Right ventricle myocardium inferior (tissue), 1 donor: ENCODE measurements at places on chromosomes 16 and 17.
A peak's percentile ranks its signal among the peaks of the same experiment; 100 is the strongest.

- peak; percentile 90 for DNase-seq
Observed at GRCh38 chr16:27326738-27327585, 13.2 kb downstream of the IL4R start.

DNA sequence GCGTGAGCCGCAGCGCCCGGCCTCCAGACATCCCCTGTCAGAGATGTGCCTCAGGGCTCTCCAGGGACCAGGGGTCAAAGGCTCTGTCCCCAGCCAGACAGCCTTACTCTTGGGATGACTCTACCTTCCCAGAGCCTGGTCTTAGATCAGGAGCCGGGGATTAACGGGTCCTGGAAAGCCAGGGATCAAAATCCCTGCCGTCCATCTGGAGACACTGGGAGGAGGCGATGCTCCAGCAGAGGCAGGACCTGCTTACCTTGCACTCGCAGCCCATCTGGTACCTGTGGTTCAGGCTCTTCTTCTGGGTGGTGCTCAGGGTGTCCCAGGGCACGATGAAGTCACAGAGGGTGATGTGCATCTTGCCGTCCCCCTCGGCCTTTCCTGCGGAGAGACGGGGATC lies 16.7 kb upstream of the USP36 start:
- no peak for DNase-seq

GRCh38 chr17:1010086-1010450 lies 13.1 kb downstream of the TIMM22 start:
- DNase-seq, result no peak

GRCh38 chr17:66602659-66603384 lies 232.1 kb upstream of the CACNG5 start:
- DNase-seq, result no peak

DNA sequence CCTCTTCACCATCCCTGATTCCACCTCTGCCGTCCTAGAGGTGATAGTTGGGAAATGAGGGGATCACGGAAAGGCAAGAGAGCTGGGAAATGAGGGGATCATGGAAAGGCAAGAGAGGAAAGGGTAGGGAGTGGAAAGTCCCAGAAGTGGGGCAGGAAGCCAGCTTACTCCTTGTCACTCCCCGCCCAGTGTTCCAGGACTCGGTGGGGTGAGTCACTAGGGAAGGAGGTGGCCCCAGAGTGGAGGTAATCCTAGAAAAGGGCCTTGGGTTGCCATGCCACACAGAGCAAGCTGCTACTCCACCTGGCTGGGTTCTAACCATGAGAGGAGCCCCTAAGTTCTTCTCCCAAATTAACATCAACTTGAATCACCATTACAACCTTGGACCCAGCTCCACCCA lies 14.8 kb downstream of the ALOXE3 start:
- no peak for DNase-seq

- DNase-seq, result no peak
Observed at GRCh38 chr17:73064084-73064938, 28.2 kb downstream of the SLC39A11 start.

- no peak for DNase-seq
Observed at GRCh38 chr16:77564791-77565390, 130.1 kb upstream of the ADAMTS18 start.

DNA sequence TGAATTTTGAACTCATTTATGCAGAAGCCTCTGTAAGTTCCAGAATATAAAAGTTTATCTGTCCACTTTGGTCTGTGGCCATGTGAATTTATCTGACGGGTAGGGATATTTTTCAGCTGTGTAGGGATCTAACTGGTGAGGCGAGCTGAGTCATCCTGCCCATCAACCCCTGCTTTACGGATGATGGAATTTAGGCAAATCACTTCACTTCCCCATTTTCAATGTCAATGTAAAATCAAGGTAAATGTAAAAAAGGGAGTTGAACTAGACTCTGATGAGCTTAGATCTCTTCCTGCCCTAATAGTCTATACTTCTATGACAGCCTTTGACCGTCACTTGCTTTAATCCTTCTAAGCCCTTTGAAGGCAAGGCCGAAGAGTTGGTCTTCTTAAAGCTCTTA lies 2.6 kb downstream of the SLC16A6 start:
- DNase-seq, result no peak

DNA sequence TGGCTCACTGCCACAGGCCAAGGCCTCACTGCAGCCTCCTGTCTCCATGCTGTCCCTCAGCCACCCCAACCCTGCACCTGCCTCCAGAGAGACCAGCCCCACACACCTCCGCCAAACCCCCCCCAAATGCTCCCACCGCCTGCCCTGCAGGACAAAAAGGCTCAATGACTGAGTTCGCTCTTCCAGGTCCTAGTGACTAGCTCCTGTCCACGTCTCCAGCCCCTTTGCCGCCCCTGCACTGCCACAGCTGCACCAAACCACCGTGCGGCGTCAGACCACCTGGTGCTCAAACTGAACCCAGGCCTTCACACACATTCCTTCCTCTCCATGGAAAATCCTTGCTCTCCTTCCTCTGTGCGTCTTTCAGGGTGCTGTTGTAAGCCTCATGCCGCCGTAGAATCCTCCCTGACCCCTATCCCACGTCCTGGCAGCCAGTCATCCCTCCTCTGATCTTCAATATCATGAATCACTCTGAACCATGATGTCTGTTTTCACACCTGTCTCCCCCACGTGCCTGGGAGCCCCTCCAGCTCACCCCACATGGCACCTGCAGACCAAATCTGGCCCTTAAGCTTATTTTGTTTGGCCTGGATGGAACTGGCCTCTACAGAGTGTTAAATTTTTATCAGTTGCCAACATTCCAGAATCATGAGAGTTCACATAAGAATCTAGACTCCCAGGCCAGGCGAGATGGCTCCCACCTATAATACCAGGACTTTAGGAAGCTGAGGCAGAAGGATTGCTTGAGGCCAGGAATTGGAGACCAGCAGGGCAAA lies 4.3 kb upstream of the GSG1L start:
- no peak for DNase-seq

DNA sequence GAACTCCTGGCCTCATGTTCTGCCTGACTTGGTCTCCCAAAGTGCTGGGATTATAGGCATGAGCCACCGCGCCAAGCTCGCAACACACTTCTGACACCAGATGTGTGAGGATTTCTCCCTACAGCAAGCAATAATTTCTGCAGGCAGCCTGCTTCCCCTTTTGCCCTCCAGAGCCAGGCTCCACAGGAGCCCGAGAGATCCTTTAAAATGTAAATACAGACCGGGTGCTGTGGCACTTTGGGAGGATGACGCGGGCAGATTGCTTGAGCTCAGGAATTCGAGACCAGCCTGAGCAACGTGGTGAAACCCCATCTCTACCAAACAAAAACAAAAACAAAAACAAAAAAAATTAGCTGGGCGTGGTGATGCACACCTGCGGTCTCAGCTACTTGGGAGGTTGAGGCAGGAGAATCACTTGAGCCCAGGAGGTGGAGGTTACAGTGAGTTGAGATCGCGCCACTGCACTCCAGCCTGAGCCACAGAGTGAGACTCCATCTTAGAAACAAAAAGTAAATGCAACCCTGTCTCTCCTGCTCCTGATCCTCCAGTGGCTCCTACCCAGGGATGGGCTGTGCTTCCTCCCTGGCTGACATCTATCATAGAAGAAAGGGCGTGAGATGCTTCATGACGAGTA lies 14.7 kb downstream of the C16orf96 start:
- no peak for DNase-seq

- no peak for DNase-seq
Observed at GRCh38 chr16:1327619-1327947, 5.9 kb upstream of the BAIAP3 start.

DNA sequence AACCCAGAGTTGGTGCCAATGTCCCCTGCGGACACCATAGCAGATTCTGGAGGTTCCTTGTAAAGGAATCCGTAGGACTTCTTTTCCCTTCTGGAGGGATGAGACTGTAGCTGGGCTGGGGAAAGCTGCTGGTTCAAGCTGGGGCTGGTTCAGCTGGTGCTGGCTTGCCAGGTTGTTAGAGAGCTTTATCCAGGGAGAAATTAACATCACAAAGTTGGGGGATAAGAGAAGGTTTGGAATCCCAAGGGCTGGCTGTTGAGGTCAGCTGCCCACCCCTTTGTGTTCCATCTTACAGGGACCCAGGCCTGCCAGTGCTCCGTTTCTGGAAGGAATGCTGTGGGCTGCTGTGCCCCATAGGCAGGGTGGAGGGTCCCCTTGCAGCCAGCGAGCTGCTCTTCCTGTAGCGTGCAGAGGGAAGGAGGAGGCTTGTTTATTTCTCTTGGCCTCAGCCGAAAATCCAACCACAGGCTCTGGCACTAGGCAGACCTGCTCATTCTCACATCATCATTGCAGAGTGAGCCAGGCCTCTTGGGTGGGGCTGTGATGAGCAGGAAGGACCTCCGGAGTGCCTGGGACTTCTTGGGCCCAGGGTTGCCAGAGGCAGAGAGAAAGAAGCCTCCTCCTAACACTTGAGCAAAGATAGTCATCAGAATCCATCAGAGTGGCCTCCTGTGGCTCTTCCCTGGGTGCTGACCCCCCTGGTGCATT lies 251.1 kb downstream of the SEC14L1 start:
- no peak for DNase-seq

GRCh38 chr17:80468242-80468641 lies 8.2 kb downstream of the NPTX1 start:
- DNase-seq, result no peak

DNA sequence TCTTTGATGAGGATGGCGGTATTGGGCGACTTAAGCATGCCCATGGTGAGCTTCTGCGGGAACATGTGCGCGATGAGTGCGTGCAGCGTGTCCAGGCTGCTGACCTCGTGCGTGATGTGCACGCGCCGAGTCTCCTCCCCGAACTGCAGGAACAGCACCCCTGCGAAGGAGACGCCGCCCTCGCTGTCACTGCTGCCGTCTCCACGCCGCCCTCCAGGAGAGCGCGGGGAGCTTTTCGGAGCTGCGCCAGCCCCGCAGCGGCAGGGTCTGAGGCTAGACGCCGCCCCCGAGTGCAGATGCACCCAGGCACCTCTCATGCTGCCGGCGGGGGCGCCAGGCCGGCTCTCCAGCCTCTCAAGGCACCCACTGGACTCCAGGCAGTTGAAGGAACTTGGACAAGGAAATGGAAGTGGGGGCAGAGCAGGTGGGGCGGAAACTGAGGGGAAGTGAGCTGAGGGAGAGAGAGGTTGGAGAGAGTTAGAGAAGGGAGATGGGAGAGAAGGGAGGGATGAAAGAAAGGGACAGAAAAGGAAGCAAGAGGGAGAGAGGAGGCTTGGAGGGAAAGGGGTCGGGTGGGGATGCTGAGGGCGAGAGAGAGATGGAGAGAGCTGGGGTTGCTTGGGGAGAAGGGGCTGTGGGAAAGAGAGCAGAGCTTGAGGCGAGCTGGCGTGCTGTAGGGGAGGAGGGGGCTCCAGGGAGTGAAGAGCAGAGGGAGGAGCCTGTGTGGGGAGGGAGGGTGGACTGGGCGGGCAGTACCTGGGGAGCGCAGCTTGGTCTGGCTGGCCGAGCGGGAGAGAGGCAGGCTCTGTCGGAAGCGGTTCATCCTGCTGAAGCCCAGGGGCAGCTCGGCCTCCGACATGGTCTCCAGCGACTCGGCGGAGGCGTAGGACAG lies 42.1 kb downstream of the SRCIN1 start:
- no peak for DNase-seq

DNA sequence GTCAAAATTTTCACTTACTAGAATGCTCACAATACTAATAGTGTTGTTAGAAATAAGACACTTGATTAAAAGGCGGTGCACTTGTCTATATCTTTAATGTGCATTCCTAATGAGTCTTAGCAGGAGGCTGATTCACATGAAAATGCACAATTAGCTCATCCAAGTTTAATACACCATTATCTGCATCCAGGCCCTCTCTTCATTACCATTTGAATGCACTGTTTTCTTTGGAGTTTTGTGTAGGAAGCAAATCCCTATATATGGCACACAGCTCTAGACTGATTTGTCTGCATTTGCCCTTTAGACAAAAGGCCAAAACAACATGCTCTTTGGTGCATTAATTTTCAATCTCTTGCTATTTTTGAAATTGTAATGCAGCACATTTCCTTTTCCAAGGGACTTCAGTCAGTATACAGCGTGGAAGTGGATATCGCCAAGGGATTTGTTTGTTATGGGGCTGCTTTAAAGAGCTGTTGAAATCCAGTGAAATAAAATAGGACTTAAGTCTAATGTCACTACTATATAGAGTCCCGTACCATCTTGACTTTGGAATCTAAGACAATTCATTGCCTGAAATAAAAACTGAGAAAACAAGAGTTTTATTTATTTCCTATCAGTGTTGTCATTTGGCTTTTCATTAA lies 257.6 kb upstream of the CPHXL start:
- no peak for DNase-seq

DNA sequence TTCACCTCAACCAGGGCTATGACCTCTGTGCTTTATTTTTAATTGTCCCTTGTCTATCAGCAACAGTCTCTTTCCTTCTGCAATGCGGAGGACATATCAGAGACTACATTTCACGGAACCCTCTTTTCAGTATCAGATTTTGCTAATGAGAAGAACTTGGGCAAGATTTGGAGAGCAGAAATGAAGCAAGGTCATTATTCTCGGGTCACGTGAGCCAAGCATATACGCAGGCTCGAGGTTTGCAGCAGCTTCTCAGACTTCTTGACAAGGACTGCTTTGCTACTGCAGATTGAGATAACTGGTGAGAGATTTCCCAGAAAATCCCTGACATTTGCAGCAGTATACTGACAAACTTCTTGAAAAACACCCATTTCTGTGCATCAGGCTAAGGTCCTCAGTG lies 30.4 kb downstream of the ABCA10 start:
- DNase-seq, result no peak

DNA sequence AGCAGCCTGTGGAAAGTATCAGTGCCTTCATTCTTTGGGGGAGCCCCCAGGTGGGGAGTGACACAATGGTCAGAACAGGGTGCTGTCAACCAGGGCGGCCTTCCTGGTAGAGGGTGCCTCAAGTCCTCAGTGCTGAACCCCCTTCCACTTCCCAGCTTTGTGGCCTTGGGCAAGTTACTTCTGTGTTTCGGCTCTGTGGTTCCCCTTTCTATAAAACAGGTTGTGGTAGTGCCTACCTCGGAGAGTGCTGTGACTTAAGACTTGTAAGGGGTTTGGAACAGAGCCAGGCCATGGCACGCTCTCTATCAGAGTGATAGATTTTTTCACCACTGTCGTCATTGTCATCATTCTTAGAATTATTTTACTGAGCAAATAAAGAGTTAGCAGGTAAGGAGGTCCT lies 141.1 kb downstream of the CCDC182 start:
- peak; percentile 66 for DNase-seq
